COLO829 (cell line): ENCODE measurements at places on chromosomes 7 and 10.

DNA sequence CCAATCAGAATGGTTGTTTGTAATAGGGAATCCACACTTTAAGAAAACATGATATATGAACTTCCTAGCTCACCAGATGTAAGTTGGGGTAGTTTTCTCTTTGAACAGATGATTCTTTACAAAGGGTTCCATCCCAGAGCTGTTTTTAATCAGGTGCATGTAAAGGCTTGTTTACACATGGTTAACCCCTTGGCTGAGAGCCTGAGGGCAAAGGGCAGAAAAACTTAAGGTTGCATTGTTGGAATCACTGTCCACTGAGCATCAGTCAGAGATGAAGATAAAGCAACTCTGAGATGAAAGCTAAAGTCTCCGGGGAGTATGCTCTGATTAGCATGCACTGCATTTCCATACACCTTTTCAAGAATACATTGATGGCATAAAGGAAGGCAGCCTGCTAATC lies 518.2 kb downstream of the SORCS3 start:
- no peak for DNase-seq

- no peak for DNase-seq
These were observed 303.3 kb downstream of the GRID1 start for GRCh38 chr10:86063341-86063740.

- no peak for DNase-seq
These were observed 240.5 kb upstream of the PRSS58 start for GRCh38 chr7:142498364-142498763.

DNA sequence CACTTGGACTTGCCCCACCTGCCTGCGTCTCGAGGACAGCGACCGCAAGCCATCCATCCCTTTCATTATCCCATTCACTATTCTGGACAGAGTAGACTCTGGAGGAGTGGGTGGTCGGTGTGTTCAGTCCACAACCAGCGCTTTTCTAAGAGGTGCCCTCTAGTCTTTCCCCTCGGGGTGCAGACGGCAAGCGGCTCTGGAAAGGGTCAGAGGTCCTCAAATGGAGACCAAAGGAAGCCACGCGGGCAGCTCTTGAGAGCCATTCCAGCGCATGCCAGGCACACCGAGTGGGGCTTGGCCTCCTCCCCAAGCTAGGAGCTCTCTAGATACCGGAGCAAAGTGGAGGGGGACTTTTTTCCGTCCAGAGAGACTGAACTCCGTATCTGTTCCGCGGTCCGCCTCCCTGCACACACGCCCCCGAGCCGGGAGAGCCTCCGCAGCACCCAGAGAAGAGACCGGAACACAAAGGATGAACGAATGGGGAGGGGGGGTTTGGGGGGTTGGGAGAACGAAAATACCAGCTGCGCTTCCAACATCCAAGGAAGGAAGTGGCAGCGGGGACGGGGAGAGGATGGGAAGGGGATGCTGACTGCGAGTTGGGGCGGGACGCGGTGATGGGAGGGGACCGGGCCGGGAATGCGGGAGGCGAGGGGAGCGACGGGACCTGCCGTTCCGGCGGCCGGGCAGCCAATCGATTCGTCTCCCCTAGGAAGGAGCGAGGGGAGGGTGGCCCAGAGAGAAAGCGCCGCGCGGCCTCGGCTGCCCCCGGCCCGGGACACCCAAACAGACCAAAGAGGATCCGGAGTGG lies 515 bp downstream of the GSDME start:
- DNase-seq: no peak

- DNase-seq: no peak
These were observed 151.7 kb downstream of the GRK5 start for GRCh38 chr10:119359025-119359424.

DNA sequence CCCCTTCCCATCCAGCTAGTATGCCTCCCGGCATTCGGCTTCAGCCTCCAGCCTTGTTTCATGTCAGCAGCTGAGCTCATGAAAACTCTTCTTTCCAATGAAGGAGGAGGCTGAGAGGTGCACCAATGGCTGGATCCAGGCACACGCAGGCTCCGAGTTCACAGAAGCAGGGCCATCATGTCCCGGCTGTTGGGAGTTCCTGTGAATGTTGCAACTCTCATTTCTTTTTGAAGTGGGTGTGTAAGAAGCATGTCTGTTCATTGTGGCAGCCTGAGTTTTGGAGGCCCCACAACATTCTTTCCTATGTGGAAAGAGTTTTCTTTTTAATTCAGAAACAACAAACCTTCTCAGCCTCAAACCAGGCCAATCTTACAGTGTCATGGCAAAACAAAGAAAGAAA lies 89.7 kb downstream of the PTPRE start:
- no peak for DNase-seq

DNA sequence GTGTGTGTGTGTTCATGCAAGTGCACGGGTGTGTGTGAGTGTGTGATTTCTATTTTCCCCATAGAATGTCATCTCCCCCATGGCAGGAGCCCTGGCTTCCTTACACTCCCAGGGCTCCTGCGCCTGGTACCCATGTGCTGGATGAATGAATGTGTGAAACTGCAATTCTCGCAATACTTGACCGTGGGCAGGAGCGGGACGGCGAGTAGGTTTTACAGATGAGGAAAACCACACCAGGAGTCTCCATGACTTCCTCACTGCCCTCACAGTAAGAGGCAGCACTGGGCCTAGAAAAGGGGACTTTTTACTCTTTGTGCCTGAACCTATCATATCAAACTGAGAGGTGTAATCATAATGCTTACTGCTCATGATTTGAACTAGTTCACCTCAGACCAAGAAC lies 167.6 kb upstream of the FRMD4A start:
- no peak for DNase-seq

GRCh38 chr10:93672890-93673289 lies 29.5 kb downstream of the FRA10AC1 start:
- no peak for DNase-seq

- peak; percentile 8 for DNase-seq
These were observed 92.1 kb upstream of the SAMD8 start for GRCh38 chr10:75019370-75019769.

DNA sequence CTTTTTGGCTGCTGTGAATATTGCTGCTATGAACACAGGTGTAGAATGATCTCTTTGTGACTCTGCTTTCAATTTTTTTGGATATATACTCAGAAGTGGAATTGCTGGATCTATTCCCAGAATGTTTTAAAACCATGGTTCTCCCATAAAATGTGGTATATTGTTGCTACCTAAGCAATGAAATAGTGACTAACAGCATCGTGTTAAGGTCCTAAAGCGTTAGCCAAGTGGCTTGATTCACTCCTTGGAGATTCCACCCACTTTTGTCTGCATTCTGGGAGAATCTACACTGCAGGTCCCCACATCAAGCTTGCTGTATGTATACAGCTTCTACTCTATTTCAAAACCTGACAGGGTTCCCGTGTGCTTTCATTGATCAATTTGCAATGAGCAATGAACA lies 105.6 kb downstream of the CDK6 start:
- no peak for DNase-seq

- no peak for DNase-seq
These were observed 557 bp upstream of the ZNF282 start for GRCh38 chr7:149194799-149195179.

DNA sequence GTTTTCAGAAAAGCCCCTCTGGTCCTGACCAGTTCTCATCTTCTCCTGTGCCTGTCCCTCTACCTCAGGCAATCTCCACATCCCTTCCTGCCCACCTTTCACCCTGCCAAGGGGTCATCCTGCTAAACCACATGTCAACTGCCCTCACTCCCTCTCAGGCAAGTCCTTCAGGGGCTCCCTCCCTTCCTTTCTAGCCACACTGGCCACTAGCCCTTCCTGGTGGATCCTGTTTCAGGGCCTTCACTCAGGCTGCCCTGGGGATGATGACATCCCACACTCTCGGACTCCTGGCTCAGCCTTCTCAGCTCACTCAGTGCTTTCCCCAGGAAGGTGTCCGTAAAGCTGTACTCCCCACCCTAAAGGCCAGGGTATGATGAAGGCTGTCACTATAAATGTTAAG lies 13.4 kb downstream of the STEAP1B start:
- DNase-seq: no peak

DNA sequence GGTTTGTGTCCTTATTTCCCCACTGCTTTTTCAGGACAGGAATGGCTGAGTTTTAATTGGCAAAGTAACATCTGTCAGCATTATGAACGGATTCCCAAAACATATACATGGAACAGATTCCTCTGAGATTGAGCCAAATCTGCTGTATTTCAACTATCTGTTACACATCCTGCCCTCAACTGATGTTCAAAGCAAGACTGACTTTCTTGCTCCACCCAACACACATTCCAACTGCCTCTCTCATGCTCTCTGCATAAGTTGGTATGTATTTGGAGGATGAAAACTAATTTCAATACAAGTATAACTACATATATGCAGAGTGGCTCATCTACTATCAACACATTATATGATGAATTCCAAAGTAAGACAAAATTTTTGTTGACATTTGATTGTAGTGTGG lies 342.2 kb downstream of the GATA3 start:
- DNase-seq: no peak
